NCI-H345 (cell line): ENCODE measurements at places on chromosomes 1 and 21.
A peak's percentile ranks its signal among the peaks of the same experiment; 100 is the strongest.

DNA sequence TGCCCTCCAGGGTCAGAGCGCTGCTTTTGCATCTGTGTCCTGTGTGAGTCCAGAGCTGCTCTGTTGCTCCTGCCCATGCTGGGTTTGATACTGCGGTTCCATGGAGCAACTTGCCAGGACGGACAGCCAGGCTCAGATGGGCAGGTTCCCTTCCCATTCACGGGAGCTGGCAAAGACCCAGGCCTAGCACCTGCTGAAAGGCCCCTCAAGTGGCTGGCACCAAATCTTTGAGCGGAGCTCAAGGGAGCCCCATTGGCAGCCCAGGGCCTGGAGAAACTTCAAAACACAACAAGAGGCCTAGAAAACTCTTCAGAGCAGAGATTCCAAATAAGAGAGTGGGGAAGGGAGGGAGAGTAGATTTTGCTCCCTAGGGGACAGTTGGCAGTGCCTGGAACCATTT, 97.2 kb downstream of the ACTL8 start:
- peak; percentile 51 for DNase-seq

- no peak for DNase-seq
Observed at GRCh38 chr21:15060543-15061175, 4.1 kb downstream of the NRIP1 start.

DNA sequence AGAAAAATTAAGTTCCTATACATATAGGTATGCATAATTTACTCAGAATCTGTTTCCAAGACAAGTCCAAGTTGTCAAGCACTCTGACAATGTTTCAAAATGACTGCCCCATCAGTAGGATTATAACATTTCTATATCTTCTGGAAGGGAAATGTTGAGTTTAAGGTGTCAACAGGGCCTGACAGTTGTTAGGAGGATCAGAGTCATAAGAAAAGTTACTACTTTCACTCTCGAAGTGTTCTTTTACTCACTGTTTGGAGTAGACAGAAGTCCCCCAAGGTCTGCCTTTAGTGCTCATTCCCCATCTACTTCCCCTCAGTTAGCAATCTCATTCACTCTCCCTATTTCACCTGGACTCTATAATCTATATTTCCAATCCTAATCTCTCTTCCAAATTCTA, 20.6 kb upstream of the MAGI3 start:
- DNase-seq: no peak

GRCh38 chr1:198359024-198359653, 181.3 kb downstream of the ATP6V1G3 start:
- no peak for DNase-seq

GRCh38 chr1:206649261-206649921, 14.1 kb downstream of the DYRK3 start:
- no peak for DNase-seq
